Stimulated activated CD4-positive, alpha-beta T cell treated with anti-CD3 and anti-CD28 coated beads, TNF-alpha, amount 100 ng/mL, for 1 hour (primary cell): ENCODE measurements at places on chromosomes 7 and 10.
A peak's percentile ranks its signal among the peaks of the same experiment; 100 is the strongest.

DNA sequence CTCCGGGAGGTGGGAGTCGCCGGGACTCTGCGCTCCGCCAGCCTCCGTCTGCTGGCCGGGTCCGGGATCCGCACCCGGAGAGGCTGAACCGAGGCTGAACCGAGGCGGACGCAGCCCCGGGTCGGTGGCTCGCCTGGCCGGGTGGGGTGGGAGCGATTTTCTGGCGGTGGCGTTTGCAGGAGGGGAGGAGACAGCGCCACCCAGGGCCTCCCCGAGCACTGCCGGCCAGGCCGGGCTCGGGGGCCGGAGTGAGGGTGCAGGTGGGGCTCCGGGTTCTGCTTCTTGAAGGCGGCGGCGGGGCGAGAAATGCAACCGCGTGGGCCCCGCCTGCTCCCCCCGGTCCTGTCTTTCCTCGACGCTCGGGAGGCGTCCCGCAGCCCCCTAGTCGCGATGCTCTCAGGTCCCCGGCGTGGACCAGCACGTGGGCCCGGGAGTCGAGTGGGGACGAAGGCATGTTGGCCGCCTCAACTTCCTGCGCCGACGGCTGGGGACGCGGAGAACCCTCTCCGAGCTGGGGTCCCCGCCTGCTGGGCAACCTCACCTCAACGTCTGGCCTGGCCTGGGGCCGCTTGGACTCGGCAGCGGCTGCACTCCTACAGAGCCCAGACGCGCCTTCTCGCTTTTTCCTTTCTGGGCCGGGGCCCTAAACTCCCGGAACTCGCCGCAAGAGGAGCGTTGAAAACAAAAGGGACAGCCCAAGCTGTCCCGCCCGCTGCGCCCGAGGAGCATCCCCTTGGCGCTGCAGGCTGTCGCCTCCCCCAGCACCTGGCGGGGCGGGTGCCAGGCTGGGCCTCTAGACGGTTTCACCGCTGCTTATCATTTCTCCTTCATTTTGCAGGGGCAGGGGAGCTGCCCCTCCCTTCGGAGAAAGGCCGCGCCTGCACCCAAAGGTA is 25.2 kb upstream of the VAX1 start:
- no peak for DNase-seq

- no peak for DNase-seq
These were observed 272.6 kb upstream of the DGKB start for GRCh38 chr7:15175152-15175551.

DNA sequence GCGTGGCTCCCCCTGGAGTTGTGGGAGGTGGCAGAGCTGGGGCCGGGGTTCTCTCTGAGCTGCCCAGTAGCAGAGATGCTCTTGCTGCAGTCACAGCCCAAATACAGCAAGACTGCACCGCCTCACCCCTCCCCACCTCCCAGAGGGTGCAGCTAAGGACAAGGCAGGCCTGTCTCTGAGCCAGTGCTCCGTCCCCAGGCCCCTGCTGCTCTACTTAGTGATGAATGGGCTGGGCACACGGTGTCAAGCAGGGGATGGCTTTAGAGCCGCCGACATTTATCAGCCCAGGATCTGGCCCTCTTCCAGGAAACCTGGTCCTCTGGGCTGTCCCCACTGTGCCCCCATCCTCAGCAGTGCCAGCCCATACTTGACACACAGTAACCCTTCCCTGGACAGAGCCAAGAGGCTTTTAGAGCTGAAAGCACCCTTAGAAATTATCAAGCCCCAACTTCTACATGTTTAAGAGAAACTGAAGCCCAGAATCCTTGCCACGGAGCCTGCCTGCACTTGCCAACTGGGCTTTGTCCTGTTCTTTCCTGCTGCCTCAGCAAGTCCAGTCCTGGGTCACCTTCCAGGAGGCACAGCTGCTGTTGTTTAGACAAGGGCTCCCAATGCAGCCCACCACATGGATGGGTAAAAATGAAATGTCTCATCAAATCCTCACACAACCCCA is 137.1 kb upstream of the UNC5B start:
- no peak for DNase-seq

GRCh38 chr7:76063525-76063924 is 15.6 kb downstream of the MDH2 start:
- no peak for DNase-seq

GRCh38 chr10:8897769-8898168 is 843.3 kb downstream of the GATA3 start:
- DNase-seq, result no peak

GRCh38 chr7:137942484-137943115 is 59.3 kb downstream of the CREB3L2 start:
- DNase-seq, result no peak

- DNase-seq, result no peak
These were observed 88.6 kb downstream of the XRCC2 start for GRCh38 chr7:152587366-152587765.

DNA sequence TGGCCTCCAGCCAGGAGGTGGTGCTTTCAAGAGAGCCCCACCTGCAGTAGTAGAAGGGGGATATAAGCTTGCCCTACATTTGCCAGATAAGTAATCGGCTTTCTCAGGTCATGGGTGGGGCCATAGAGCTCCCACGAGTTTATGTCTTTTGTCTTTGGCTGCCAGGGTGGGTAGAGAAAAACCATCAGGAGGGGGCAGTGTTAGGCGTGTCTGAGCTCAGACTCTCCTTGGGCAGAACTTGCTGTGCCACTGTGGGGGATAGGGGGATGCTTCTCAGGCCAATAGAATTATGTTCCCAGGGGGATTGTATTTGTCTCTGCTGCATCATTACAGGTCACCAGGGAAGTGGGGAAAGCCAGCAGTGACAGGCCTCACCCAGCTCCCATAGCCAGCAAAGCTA is 12.3 kb upstream of the MRPS33 start:
- DNase-seq, result no peak

GRCh38 chr10:35447693-35448407 is 111.5 kb downstream of the CCNY start:
- DNase-seq, result peak; percentile 3

DNA sequence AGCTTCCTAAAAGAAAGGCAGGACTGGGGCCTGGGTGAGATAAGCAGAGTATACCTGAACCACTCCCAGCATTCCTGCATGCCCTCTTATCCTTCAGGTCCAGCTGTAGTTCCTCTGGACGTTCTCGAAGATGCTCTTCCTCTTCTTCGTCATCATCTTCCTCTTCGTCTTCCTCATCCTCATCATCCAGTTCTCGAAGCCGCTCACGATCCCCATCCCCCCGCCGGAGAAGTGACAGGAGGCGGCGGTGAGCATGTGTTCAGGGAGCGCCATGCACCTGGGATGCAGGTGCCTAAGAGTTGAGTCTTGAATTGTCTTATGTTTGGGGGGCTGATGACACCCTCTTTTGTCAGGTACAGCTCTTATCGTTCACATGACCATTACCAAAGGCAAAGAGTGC is 3.9 kb upstream of the NOLC1 start:
- DNase-seq, result no peak

DNA sequence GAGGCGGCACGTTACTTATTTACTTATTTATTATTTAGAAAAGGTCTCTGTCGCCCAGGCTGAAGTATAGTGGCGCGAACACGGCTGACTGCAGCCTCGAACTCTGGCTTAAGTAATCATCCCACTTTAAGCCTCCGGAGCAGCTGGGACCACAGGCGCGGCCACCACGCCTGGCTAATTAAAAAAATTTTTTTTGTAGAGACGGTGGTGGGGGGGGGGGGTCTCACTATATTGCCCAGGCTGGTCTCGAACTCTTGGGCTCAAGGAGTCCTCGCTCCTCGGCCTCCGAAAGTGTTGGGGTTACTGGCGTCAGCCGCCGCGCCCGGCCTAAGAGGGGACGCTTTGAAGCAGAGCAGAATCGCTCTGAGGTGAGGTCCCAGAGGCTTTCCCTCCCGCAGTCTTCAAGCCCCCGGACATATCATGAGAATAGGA is 675 bp upstream of the FRAT2 start:
- no peak for DNase-seq

GRCh38 chr7:69283421-69283820 is 314.9 kb upstream of the AUTS2 start:
- no peak for DNase-seq

- DNase-seq, result no peak
These were observed 424.4 kb downstream of the SORCS1 start for GRCh38 chr10:106740071-106740470.

- DNase-seq, result no peak
These were observed 1.3 kb upstream of the NAPEPLD start for GRCh38 chr7:103150192-103150591.

DNA sequence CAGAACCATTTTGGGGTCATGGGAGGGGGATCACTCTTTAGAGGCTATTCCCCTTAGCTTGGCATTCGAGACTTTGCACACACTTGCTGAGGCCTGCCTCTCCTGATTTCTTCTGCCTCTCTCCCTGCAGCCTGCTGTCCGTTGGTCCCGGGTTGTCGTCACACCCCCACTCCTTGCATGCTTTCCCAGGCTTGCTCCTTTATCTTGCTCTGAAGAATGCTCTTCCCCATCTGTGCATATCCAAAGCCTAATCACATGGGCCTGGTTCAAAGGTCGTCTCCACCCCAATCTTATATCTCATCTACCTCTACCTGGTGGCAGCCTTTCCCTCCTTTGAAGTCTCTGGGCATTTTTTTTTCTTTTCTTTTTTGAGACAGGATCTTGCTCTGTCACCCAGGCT is 24.3 kb upstream of the EMX2 start:
- DNase-seq, result no peak

DNA sequence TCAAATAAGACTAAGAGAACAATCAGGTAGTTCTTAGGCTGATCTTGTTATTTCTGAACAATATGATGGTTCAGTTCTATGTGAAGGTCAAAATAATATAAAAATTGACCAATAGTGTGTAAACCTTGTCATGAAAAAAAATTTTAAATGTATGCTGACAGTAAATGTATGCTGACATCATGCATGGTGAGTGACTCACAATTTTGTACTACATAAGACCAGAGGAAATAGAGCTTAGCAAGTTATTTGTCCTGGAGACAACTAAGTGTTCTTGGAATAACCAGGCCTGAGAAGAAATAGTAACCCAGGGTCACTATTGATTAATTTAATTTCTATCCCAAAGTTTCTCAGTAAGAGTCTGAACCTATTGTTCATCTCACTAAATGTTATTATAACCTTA is 182.2 kb upstream of the PCDH15 start:
- DNase-seq, result no peak

- no peak for DNase-seq
These were observed 41.2 kb downstream of the ANLN start for GRCh38 chr7:36430881-36431280.

- no peak for DNase-seq
These were observed 85.2 kb downstream of the CHCHD3 start for GRCh38 chr7:132996581-132997242.

DNA sequence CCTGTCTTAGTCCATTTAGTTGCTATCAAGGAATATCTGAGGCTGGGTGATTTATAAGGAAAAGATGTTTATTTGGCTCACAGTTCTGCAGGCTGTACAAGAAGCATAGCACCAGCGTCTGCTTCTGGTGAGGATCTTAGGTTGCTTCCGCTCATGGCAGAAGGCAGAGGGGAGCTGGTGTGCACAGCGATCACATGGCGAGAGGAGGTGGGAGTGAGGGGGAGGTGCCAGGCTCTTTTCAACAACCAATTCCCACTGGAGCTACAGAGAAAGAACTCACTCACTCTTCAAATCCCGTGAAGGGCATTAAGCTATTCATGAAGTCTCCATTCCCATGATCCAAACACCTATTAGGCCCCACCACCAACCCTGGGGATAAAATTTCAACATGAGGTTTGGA is 371.6 kb downstream of the SH2D4B start:
- no peak for DNase-seq

GRCh38 chr7:14381306-14381705 is 391.8 kb upstream of the ETV1 start:
- no peak for DNase-seq

GRCh38 chr7:68449099-68449498 is 1149.2 kb upstream of the AUTS2 start:
- no peak for DNase-seq

GRCh38 chr7:29480934-29481651 is 82.5 kb upstream of the PRR15 start:
- DNase-seq, result no peak

GRCh38 chr7:30276203-30276900 is 8.0 kb upstream of the ZNRF2 start:
- peak; percentile 17 for DNase-seq

DNA sequence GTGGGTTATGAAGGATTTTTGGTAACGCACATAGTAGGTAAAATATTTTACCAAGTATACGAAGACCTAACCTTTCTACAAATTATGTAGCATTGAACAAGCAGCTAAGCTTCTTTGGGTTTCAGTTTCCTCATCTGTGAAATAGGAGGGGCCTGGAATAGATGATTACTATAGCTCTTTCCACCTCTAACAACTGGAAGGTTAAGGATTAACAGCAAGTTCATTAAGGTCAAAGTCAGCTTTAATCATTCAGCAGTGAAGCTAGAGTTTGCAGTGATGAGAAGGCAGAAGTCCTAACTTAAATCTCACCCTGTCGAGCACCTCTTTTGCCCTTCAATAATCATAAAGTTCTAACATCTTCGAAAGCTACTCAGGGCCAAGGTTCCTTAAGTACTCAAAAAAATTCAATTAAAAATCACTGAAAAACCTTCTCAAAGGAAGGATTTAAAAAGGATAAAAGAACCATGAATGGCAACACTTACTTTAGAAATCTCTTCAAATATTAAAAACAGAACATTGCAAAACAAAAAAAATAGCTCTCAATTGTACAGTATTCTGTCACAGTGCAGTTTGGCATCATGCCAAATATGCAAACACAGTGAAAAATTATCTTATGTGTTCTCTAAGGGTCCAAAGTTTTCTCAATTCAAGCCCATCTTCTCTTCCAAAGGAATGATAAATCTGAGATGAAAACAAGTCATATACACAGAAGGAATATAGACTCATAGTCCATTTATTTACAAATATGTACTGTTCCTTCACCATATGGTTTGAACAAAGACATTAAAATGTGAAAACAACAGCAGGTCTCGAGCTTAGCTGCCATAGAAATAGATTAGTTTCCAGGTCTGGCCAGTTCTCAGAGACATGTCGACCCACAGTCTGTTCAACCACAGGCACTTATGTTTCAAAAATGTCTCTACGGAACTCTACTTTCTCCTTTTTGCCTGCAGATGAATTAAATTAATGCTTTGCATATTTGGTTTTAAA is 152.0 kb upstream of the SLC13A1 start:
- no peak for DNase-seq

- no peak for DNase-seq
These were observed 26.9 kb downstream of the NACAD start for GRCh38 chr7:45061806-45062425.

DNA sequence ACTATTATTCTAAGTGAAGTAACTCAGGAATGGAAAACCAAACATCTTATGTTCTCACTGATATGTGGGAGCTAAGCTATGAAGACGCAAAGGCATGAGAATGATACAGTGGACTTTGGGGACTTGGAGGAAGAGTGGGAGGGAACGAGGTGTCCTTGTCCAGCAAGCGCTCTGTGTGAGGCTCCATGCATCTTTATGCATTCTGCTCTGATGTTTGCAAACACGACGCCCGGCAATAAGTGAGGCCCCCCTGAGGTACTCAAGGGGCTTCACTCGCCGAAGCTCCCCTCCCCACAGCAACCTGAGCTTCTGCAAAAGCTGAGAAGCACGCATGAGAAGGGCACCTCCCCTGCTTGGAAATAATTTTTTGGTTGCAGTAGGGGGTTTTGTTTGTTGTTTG is 103.3 kb downstream of the LHPP start:
- DNase-seq, result no peak
